ENCODE measurements at places on chromosomes 12 and 14.

DNA sequence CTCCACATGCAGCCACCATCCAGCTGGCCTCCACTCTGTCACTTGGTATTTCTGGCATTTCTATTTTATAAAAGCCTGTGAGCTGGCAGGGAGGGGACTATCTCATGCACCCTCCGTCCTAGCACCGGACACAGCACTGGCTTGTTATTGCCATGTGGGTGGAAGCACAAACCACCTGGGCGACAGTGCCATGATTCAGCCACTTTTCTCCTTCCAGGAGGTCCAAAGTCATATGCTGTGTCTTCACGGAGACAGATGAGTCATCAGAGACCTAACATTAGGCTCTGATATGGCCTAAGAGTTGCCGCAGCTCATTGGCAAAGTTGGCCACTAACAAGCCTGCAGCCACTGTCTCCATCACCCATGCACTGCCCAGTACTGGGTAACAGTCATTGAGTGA is 1123.0 kb downstream of the VRK1 start:
- no peak for DNase-seq

GRCh38 chr12:98870504-98870903 is 225.4 kb downstream of the APAF1 start:
- DNase-seq, result no peak

- no peak for DNase-seq
Observed at GRCh38 chr14:70893062-70893845, 14.0 kb upstream of the PCNX1 start.

GRCh38 chr12:42145552-42146215 is 1.0 kb upstream of the GXYLT1 start:
- DNase-seq, result no peak

DNA sequence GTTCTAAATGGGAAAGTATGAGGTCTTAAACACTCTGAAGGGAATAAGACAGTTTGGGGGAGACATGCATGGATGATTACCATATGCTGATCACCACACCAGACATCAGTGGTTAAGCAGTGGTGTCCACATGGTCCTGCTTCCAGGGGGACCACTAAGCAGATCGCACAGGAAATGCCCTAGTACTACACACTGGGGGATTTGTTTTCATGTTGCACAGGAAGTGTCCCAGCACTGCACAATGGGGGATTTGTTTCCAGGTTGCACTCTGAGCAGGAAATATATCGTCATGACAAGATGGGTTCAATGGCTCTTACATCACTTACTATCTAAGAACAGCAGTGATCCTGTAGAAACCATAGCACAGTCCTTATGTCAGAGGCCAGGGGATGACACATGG is 245.5 kb downstream of the BCL11B start:
- no peak for DNase-seq

- no peak for DNase-seq
Observed at GRCh38 chr12:130768120-130768519, 52.0 kb upstream of the RIMBP2 start.

GRCh38 chr12:79217306-79217705 is 352.7 kb downstream of the SYT1 start:
- DNase-seq, result no peak

- DNase-seq, result no peak
Observed at GRCh38 chr12:25266497-25266896, 15.8 kb upstream of the KRAS start.

- DNase-seq, result no peak
Observed at GRCh38 chr14:80047761-80048160, 163.5 kb downstream of the DIO2 start.

All from GM13977 (cell line).